Retinal pigment epithelial cell (primary cell): ENCODE measurements at places on chromosomes 11 and 22.

GRCh38 chr11:134120921-134121526 is 52.2 kb downstream of the JAM3 start:
- no peak for DNase-seq

GRCh38 chr11:123330948-123331347 is 99.1 kb upstream of the GRAMD1B start:
- no peak for DNase-seq

GRCh38 chr22:50072714-50073538 is 12.3 kb downstream of the MLC1 start:
- DNase-seq, result no peak

DNA sequence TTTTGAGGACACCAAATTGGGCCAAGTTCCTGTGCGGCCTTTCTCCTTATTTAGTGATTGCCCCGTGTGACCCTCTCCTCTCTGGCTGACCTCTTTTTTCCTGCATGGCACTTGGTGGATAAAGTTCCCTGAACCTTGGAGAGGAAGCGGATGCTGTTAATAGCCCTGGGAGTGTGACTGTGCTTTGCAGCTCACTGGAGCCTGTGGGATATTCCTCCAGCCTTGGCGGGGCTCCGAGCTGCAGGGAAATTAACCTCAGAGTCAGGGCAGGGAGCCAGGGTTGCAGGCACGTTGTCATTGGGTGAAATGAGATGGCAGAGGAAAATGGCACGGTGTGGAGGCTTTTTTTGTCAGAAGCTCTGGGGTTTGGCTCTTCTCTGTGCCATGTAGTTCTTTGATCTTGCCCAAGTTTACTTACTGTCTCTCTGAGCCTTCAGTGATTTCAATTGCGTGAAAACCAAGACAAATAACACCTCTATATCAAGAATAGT is 965 bp downstream of the OR9Q1 start:
- DNase-seq, result peak; percentile 19

GRCh38 chr11:94854770-94855633 is 86.8 kb downstream of the AMOTL1 start:
- DNase-seq, result no peak

GRCh38 chr11:121767433-121767832 is 314.7 kb upstream of the SORL1-AS1 start:
- no peak for DNase-seq

- no peak for DNase-seq
Observed at GRCh38 chr22:49151256-49152126, 676.2 kb downstream of the BRD1 start.

- DNase-seq, result no peak
Observed at GRCh38 chr22:46036558-46037408, 59.8 kb upstream of the WNT7B start.

- DNase-seq, result peak; percentile 45
Observed at GRCh38 chr11:47177229-47177845, 658 bp upstream of the ARFGAP2 start.
